ENCODE measurements at places on chromosomes 2 and 18.
A peak's percentile ranks its signal among the peaks of the same experiment; 100 is the strongest.

- no peak for DNase-seq
Measured at GRCh38 chr18:45066886-45067285, 386.2 kb downstream of the SETBP1 start.

DNA sequence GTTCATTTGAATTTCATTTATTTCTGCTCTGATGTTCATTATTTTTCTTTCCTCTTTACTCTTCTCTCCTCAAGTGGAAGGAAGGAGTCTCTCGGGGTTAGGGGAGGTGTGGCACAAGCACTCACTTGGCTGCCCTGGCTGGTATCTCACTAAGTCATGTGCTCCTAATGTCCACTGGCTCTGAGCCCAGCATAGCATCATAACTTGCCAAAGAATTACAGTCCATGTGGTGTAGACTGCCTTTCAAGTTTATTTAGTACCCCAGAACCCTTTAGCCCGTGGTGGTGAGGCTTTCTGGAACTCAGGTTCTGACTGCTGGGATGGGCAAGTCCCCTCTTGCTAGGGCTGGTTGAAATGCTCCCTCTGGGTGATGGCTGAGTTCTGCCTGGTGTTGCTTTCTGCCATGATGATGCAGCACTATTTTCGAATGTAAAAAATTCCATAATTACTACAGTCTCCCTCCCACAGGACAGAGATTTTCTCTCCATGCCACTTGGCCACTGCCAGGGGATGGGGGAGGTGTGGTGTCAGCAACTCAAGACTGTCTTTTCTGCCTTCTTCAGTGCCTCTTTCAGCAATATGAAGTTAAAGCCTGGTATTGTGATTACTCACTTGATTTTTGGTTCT lies 22.2 kb downstream of the SPAG16 start:
- DNase-seq: no peak

DNA sequence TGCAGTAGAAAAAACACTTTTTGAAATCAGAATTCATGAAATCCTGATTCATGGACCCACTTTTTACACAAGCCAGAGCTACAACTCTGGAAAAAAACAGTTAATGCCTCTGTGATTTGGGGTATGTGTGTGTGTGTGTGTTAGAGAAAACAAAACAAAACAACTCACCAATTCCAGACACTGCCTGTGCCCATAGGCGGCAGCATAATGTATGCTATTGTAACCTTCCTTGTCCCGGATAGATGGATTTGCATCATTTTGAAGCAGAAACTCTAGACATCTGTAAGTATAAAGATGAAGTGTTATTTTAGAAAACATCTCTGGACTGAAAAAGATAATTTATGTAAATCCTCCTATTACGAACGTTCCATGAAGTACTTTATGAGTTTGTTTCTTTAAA lies 152.0 kb upstream of the PGAP1 start:
- DNase-seq: no peak

DNA sequence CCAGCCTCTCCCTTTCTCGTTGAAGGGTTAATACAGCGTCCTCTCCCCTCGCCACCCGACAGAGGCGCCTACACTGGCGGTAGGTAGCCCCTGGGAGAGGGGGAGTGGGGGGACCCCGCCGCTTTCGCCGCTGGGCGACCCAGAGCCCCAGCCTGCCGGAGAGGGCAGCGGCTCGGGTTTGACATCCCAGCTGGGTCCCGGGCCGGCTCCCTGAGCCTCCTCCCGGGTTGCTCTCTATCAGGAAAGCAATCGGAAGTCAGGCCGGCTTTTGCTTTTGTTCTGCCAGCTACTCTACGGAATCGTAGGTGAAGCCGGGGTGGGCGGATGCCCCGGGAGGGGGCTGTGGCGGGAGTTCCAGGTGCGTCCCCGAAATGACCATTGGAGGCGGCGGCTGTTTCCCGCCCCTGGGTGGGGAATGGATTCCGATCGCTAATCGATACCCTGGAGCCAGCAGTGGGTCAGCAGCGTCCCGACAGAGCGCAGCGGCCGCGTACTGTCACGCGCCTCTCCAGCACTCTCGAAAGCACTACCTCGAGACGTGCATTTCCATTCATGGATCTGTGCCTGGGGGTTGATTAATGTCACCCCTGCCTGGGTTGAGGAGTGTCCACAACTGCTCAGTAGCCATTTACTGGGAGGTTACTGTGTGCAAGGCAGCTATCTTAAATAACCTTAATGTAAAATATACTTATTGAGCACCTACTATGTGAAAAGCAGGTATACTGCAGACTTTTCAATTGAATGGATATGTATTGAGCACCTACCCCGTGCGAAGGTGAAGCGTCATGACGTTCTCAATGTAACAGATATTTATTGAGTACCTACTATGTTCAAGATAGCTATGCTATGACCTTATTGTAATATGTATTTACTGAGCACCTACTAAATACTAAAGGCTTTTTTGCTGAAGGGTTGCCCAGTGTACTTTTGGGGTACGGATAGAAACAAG lies 1.1 kb downstream of the MAPK4 start:
- no peak for DNase-seq

DNA sequence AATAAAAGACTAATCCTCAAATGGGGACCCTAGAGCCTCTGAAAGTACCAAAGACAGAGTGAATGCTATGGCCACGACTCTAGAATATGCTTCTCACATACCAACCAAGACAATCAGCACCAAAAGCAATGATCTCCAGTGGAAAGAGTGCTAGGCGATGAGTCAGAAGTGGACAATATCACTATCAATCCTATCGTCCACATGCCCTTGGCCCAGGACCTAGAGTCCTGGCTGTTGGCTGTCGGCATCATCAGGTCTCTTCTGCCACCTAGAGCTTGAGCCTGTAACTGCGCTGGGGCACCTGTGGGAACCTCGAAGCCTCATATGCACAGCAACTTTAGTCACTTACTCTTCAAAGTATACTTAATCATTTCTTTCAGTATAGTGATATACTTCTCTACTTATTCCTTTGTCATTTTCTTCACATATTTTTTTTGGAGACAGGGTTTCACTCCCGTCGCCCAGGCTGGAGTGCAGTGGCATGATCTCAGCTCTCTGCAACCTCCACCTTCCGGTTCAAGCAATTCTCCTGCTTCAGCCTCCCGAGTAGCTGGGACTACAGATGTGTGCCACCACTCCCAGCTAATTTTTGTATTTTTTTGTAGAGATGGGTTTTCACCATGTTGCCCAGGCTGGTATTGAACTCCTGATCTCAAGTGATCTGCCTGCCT lies 29.7 kb downstream of the NOL10 start:
- peak; percentile 13 for DNase-seq

DNA sequence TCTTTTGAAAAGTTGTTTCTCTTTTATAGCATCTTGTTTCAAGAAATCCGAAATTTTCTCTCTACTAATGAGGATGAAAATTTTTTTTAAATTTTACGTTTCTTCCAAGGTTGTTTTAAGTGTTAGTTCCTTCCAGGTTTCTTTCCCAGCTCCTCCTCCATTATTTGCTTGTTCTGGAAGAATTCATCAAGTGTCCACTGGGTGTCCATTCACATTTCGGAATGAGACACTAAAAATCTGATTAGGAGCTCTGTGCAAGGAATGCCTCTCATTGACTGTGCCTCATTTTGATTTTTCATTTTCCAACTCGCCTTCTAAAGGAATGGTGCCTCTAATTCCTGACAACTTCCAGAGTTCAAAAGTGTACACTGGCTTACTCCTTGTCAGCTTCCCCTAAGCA lies 6.1 kb downstream of the SP100 start:
- no peak for DNase-seq

DNA sequence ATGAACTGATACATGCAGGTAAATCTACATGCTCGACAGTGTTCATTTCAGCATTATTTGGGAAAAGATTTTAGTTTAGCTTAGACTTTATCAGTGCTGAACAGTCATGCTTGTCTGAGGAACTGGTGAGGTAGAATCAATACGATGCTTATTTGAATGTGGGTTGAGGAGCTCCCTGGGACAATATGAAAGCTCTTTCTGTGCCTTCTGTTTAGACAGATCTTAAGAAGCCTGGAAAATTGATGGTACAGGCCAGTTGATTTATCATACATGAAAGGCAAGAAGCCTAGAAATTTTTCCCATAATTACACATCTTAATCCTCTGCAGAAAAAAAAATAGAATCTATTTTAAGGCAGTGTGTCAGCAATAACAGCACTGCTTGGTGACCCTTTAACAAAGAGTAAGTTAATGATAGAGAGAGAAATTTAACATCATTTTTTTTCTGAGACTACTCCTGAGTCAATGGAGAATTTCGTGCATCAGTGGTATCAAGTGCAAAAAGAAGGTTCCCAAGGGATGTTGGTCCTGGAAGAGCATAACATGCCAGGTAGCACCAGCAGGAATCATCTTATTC lies 252.2 kb upstream of the CDH20 start:
- no peak for DNase-seq

DNA sequence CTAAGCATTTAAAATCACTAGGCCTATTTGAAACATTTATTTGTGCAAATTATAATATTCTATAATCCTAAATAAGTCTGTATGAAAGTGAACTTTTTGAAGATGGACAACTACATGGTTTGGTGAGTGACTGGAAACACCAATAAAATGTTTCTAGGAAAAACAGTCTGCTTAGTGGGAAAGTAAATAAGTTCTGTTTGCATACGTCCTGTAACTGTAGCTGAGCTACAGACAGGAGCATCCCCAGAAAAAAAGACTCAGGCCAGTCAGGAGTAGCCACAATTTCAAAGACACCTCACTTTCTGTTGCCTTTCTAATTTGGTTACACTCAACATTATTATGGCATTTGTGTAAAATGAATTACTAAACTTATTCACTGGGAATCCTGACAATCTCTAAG lies 28.4 kb upstream of the KCNJ3 start:
- DNase-seq: no peak

Data from activated T-helper 1 cell treated with Interleukin-2 at 50 U/mL for 16 hours (primary cell).